ENCODE measurements at places on chromosomes 12 and 14.

- DNase-seq, result no peak
Observed at GRCh38 chr12:108969622-108970021, 51.2 kb downstream of the SVOP start.

DNA sequence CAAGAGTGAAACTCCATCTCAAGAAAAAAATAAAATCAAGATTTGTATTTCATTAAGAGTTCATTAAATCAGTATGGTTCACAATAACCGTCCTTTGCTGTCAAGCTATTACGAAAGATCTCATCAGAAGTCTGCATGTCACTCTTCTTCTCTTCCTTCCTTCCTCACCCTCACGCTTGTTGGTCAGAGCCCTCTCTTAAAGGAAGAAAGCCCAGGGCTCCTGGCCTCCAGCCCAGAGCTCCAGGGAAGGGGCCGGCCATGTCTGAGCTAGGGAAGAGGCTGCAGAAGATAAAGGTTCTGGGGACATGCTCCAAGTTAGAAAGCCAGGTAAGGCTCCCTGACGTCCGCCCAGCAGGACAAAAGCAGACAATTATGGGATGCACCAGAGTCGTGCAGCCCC, 43.1 kb upstream of the DLK1 start:
- no peak for DNase-seq

GRCh38 chr12:68798882-68799234, 9.1 kb upstream of the MDM2 start:
- DNase-seq, result no peak

DNA sequence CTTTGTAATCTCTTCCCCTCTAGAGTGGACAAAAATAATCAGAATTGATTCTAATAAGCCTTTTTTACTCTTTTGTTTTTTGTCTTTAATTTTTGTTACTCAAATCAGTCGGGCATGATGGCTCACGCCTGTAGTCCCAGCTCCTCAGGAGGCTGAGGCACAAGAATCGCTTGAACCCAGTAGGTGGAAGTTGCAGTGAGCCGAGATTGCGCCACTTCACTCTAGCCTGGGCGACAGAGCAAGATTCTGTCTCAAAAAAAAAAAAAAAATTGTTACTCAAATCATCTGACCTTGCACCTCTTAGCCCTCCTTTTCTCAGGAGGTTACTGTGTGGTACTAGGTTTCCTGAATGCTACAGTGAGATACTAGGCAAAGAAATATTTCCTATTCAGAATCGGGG, 280.6 kb downstream of the PDZRN4 start:
- DNase-seq, result no peak

DNA sequence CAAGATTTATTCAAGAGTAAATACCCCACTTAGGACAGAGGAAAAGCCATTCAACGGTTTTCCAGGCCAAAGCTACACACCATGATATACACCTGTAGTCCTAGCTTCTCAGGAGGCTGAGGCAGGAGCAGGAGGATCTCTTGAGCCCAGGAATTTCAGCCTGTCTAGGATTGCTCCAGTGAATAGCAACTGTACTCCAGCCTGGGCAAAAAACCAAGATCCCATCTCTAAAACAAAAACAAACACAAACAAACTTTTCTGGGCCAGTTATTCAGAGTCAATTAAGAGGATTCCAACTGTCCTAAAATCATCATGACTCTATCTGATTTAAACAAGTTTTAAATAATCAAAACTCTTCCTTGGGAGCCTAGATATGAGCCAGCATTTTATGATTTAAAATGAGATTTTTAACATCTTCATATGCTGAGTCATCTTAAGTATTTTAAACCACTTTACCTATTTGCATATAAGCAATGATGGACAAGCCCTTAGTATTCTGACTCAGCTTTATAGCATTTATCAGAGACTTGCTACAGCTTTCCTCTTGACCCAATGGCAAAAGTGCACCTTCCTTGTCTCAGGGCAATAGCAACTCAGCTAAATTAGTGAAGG, 77.1 kb downstream of the KCNMB4 start:
- no peak for DNase-seq

GRCh38 chr14:105632010-105632409, 105.6 kb downstream of the TMEM121 start:
- DNase-seq, result no peak

DNA sequence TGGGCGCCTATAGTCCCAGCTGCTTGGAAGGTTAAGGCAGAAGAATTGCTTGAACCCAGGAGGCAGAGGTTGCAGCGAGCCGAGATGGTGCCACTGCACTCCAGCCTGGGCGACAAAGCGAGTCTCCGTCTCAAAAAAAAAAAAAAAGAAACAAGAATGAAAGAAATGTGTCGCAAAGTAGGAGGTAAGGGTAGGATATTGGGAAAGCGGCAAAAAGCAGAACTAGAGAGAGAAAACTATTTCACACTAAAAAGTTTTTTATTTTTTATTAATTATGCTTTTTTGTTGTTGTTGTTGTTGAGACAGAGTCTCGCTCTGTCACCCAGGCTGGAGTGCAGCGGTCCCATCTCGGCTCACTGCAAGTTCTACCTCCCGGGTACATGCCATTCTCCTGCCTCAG, 17.7 kb downstream of the SBNO1 start:
- DNase-seq, result no peak

DNA sequence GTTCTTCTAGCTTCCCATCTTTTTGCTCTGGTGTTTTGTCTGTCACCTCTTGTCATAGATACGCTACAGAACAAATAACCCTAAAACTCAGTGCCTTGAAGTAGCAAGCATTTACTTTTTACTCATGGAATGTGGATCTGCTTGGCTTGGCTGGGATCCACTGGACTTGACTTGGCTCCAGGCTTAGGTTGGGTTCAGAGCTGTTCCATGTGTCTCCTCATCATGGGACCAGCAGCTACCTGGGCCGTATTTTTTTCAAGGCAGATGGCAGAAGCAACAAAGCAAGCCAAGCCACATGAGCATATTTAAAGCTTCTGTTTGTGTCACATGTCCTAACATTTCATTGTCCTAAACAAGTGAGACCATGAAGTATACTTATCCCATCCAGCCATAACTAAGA, 48.7 kb upstream of the ATF1 start:
- no peak for DNase-seq

DNA sequence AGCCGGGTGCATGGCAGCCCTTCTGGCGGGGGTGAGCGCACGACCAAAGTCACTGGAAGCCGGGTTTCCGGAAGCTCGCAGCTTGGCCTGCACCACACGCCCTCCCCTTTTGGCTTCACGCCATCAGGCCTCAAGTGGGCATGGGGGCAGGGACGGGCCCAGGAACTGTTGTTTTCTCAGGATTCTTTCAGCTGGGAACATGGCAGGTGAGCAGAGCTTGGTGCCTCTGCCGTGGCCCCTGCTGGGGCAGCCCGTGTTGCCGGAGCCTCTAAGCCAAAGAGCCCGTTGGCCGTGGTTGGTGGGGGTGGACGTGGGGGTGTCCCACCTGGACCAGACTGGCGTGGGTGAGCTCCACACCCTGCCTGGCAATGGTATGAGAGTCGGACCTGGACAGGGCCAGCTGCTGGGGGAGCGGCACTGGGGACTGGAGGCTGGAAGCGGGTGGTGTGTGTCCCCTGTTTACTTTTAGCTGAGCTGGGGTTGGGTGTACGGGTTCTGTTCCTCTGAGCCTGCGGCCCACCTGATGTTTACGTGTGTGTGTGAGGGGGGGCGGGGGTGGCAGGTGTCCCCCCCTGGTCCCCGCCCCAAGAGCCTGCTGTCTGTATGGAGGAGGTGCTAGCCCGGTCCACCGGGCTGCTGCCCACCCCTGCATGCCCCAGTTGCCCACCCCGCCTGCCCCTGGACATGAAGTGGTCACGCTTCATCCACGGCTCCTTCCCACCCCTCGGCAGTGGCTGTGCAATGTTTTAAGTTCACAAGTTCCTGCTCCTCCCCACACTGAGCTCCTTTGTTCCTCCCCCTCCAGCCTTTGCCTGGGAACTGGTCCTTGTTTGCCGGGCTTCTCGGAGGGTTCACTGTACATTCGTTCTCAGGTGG, 28.7 kb upstream of the PLD4 start:
- DNase-seq, result peak; percentile 48

GRCh38 chr14:76917158-76917596, 91.0 kb downstream of the LRRC74A start:
- peak; percentile 51 for DNase-seq

DNA sequence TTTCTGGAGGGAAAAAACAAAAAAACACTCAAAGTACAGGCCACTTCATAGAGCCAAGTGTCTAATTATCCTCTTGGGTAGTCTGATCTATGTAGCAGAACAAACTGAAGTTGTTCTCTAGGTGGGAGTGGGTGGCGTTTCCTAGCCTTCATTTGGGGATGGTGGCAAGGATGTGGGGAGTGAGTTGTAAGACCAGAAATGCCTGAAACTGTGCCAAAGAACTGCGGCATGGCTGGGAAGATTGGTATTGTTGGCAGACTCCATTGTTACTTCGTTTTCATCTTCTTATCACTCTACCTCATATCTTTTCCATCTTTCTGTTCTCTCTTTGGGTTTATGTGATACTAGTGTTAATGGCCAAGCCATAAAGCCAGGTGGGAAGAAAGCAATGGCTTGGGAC, 177.3 kb upstream of the DDHD1 start:
- no peak for DNase-seq

DNA sequence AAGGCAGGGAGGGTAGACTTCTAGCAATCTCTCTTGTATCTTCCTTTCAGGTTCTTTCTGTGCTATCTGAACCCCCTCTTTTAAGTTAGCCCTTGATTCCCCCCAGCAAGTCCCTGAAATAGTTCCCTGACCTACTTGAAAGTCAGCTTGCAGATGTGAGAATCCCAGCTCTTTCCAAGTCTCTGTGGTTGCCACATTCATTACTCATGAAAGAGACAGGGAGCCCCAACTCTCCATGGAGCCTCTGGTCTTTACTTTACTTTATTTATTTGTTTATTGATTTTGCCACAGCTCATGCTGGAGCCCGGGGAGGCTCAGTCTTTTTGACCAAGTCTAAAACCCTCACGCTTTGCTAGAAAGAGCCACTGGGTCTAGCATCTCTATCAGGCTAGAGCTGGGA, 193.6 kb upstream of the FAR2 start:
- DNase-seq, result no peak

DNA sequence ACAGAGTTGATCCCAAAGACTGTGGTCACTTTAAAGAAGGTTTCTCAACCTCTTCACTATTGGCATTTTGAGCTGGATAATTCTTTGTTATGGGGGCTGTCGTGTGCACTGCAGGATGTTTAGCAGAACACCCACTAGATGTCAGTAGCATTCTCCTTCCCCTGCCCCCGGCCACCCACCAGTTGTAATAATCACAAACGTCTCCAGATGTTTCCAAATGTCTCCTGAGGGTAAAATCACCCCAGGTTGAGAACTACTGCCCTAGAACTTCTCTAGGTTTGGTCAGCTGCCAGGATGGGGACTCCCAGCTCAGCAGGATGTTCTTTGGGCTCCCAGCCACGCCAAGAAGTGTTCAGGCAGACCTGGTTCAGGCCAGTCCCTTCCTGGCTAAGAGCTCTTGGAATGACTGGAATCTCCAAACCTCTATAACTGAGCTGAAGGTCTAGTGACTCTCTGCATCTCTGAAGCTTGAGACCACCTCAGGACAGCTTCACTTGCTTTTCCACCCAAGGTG, 12.5 kb upstream of the AJUBA start:
- no peak for DNase-seq

GRCh38 chr14:69260190-69260860, 367 bp downstream of the GALNT16 start:
- peak; percentile 64 for DNase-seq

Data from psoas muscle (tissue), 8 donors.